Stimulated activated CD4-positive, alpha-beta T cell treated with anti-CD3 and anti-CD28 coated beads, Interleukin-1b, Interleukin-23, amount 100 ng/mL, for 1 hour (primary cell): ENCODE measurements at places on chromosomes 5 and 9.

DNA sequence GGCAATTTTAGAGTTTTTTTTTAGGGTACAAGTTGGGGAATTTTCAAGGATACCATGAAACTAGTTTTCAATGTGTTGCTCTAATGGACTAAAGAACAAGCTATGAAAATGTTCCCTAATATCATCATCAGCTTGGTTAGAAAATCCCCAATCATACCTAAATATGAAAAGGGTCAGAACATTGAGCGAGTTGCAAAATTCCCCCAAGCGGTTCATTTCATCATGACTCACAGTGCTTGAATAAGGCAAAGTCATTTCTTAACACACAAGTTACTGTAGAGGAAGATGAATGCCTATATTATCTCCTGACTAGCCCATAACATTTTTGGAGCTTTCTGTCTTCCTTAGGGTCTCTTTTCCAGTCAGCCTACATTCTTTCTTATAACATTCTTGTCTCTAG, 62.7 kb downstream of the ST8SIA4 start:
- DNase-seq = no peak

- no peak for DNase-seq
These were observed 24.5 kb upstream of the MVB12B start for GRCh38 chr9:126301985-126302603.

- DNase-seq = no peak
These were observed 139.3 kb downstream of the FBXL7 start for GRCh38 chr5:15639288-15639687.

DNA sequence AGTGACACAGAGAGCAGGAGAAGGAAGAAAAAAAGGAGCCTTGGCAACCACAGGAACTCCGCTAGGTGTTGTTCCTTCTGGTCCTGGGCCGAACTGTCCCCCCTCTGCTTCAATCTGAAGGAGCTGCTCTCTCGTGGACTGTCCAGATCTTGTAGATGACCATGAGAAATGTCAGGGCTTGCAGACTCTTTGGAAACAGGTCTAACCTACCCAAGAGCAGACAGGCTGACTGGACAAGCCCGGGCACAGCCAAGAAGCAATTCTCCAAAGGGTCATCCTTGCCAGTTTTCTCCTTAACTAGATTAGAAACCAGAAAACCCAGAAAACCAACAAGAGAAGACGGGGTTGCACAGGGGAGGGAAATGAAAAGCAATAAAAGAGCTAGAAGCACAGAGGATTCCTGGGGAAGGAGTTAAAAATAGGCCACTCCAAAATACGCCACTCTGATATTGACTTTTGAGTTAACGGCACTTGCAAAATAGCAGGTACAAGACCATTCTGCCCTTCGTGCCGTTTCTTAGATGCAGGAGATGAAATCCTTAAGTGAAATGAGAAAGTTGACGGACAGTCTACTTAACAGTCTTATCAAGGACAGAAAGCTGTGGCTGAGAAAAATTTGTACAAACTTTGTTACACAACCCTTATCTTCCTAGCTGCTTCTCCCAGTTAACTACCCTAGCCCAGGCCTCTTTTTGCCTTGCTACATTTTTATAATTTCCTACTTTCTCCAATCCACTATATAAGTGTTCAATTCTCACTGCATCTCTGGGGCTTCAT, 5.8 kb downstream of the GCNT4 start:
- DNase-seq = no peak

DNA sequence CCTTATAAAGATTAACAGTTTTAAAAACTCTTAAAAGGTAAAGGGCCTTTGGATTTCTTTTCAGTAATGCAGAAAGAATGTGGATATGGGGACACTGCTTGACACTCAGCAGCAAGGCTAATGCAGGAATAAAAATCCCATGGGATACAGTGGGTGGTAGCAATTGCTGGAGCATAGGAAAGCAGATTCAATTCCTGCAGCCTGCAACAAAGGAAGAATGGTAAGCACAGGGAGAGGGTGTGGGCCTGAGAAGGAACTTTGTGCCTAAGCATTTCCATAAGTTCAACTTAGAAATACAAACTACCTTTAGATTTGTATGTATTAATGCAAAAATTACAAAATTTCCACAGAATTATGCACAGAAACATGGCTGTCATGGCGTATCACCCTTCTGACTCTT, 65.8 kb upstream of the CDK5RAP2 start:
- DNase-seq = no peak

DNA sequence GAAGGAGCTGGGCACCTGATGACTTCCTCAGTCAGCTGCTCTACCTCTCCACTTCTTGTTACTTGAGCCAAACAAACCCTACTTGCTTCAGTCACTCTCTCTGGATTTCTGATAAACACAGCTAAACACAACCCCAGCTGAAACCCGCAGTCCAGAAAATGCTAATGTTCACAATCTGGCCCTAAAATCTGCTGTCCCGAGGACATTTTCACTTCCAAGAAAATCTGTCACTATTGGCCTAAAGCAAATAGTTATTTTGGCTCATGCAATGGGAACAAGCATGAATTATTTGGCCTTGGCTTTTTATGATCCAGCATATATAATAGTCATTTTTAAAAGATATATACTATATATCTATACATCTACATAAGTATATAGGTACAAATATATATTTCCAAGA, 19.1 kb downstream of the FAM81B start:
- DNase-seq = no peak

GRCh38 chr5:89098199-89098756, 215.3 kb upstream of the MEF2C start:
- DNase-seq = no peak

DNA sequence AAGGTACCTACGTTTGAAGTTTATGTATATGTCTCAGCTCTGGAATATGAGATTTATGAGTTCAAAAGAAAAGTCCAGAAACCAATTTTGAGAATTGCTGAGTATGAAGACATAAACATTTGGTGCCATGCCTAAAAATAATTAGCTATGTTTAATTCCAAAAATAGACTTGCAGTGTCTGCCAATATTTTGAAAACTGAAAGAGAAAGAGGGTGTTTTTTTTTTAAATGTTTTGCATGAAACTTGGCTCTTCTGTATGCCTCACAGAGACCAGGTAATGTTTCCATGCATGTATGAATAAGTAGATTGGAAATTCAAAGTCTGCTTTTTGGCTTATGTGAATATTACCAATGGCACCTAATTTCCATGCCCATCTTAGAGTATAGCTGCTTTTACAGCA, 634.4 kb upstream of the C9orf72 start:
- DNase-seq = no peak

DNA sequence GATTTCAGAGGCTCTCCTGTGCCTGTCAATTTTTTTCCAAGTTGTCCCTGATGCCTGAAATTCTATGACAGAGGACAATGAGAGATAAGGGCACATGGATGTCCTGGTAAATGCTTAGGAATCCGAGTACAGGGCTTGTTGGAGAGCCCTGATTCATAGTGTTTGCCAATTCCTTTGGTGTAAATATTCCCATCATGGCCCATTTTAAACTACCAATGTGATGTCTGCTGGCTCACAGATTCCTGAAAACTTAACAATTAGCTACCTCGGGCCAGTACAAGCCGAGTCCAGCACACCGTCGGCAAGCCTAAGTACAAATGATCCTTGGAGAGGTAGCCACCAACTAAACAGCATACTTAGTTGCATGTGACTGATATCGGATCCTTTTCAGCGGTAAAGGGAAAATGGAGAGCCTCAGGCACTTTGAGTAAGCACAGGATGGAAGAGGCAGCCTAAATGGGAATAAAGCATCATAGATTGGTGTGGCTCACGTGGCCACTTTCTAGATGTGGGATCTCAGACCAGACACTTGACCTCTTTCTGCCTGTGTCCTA, 3.6 kb downstream of the ITK start:
- no peak for DNase-seq

GRCh38 chr5:103907001-103907400, 344.4 kb upstream of the NUDT12 start:
- no peak for DNase-seq

- DNase-seq = no peak
These were observed 396.5 kb downstream of the MLLT3 start for GRCh38 chr9:20225826-20226225.

DNA sequence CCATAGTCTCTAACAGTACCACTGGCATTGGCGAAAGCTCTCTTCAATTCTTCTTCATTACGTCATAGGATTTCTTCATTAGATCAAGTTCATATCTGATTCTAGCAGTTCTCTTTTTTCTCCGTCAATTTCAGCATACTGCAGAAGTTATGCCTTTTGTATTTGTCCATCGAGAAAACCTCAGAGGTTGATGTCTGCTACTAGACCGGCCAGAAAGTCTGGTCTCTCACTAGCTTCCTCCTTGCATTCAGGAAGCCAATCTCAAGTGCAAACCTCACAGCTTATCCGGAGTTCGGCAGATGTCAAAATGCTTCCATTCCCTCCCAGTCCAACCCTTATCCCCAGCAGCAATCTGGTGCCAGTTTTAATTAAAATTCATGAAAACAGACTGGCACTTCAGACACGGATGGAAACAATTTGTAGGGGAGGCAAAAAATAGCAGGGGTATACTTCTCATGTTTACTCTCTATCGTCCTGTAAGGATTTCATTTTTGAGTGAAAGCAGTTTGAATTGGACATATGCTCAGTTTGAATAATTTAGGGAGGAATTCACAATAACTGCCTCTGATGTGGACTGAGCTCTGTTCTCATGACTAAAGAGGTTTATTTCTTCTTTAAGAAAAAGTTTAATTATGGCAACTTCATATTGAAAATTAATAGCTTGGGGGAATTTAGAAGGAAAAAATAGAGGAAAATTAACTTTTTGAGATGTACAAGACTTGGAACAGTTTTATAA, 56.4 kb upstream of the TMC1 start:
- no peak for DNase-seq

DNA sequence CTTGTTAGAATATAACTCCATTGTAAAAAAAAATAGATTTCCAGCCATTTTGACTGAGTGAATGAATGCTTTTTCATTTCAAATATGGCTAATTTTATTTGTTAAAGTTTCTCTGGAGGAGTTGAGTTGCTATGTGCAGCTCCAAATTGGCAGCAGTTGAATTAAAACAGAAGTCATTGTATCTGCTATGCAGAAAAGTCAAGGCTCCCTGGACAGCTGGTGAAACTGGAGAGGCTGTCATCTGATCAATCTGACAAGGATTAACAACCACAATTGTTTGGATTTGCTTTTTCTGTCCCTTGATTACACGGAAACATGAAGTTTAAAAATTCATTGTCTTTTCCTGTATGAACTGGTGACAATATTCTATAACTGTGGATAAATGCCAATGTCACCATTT, 713.9 kb downstream of the EFNA5 start:
- DNase-seq = no peak

DNA sequence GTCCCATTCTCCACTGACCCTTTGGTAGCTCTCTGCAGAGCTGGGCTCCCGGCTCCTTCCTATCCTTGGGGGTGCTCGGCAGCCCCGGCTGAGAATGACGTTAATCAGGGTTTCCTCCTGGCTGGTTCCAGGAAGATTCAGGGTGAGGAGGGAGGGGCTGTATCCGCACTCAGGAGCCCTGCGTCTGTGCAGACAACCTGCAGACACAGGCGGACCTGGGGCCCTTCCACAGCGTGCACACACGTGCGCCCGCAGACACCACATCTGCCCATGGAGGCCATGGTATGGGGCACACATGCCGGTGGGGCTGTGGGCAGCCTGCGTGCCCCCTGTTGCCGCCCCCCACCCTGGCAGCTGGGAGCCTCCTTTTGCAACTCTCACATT, 66.6 kb upstream of the RNU6ATAC start:
- DNase-seq = no peak

DNA sequence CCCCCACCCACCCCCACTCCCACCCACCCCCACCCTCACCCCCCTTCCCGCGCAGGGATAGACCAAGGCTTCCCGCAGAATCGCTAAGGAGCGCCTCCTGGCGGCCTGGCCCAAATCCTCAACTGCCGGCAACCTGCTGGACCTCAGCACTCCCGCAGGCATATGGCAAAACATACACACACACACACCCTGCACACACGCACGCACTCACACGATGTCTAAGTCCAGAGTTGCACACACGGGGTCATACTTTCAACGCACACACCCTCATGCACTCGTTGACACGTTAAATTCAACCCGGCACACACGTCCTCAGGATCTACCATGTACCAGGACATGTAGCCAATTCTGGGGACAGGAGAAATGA, 1.7 kb downstream of the CPLX2 start:
- no peak for DNase-seq

- DNase-seq = no peak
These were observed 170.2 kb downstream of the MAPKAP1 start for GRCh38 chr9:125536776-125537175.

- no peak for DNase-seq
These were observed 276.1 kb downstream of the ADGRV1 start for GRCh38 chr5:90834711-90835110.

GRCh38 chr9:88824711-88825110, 166.6 kb upstream of the S1PR3 start:
- DNase-seq = no peak

GRCh38 chr9:7058473-7058872, 300.7 kb downstream of the KDM4C start:
- DNase-seq = no peak

DNA sequence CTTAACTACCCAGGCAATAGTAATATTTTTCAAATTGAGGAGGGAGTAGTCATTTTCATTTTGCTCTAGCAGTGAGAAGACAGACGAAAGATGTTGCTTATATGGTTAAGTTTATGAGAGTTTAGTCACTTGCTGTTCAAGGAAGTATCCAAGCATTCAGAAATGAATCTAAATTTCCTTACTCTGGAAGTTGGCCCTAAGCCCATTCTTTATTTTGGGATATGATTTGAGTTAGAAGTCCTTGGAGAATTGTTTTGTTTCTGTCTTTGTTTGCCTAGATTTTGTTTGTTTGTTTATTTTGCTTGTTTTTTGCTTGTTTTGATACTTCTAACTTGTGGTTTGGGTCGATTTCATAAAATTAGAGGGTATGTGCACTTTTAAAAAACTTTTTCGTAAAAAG, 146.4 kb upstream of the FGF10 start:
- DNase-seq = no peak

DNA sequence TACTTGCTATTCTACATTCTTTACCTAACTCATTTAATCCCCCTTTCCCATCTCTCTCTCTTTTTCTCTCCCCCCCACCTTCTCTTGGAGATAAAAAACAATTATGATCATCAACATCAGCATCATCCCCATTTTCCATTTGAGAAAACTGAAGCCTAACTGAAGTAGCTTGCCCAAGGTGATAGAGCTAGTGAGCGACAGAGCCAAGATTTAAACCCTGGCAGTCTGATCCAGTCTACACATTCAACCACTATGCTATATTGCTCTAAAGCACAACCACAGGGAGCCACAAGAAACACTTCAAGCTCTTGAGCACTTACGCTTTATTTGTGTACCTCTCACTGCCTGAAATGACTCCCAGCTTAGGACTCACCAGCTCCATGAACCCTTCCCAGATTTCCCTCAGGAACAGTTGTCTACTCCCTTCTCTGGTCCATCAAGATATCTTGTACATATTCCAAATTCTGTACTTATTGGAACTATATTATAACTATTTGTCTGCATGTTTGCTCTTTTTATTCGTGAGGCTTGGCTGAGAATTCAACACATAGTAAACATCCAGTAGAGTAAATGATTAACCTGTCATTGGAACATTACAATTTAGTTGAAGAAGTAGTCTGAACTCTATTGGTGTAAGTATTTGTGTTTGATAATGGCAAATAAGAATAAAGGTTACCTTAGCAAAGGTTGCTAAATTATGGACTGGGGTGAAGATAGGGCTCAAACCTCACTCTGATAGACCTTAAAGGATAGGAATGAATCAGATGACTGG, 164.8 kb downstream of the EFNA5 start:
- no peak for DNase-seq

- no peak for DNase-seq
These were observed 780.1 kb upstream of the DMAC1 start for GRCh38 chr9:8579661-8580060.

GRCh38 chr9:136324501-136325300, 2.6 kb upstream of the GPSM1 start:
- DNase-seq = no peak

GRCh38 chr5:142242272-142242671, 82.5 kb downstream of the SPRY4 start:
- DNase-seq = no peak
